ENCODE measurements at places on chromosomes 16 and 17.

GRCh38 chr16:63174801-63175200 lies 1138.6 kb upstream of the CDH8 start:
- DNase-seq = no peak
- H3K4me3 ChIP-seq = no peak overlapping the region
- H3K27ac ChIP-seq = no peak overlapping the region
- H3K4me1 ChIP-seq = no peaks in the 10 kb centered on the region
- no peaks in the 10 kb centered on the region for H3K36me3 ChIP-seq

DNA sequence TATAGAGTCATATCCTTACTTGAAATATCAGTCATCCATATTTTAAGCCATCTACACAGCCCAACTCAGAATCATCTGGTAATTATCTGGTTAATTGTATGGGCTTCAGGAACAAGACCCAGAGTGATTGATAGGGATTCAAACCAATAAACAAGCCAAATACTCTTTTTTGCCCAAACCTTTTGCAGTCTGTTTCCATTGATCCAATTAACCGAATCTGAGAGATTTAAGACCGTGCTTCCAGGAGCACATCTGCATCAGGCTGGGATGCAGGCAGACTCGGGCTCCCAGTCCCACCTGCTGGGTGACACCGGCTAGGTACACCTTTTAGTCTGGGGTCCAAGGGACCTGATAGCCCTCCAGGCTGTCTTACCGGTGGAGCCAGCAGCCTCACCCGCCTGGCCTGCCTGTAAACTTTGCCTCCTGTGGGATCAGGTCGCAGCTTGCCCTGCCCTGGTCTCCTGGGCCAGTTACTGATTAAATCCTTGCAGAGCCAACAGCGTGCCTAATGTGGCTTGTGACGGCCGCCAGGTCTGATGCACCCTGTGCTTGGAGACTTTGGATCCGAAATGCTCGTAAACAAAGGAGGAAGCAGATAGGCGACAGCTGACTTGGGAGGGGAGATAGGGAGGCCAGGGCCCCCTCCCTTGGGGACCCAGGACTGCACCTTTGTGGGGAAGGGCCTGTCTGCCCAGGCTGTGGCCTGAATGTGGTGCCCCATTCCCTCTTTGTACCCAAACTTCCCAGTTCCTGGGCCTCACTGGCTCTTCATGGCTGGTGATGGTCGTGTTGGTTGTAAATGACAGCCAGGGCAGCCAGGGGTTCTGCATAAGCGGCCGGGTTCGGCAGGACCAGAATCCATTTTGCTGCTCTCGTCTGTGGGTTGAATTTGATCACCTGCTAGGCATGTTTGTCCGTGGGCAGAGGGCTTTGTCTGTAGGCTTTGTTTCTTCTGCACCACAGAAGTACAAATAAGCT lies 3.8 kb downstream of the CMIP start:
- H3K27me3 ChIP-seq = no peaks in the 10 kb centered on the region
- H3K36me3 ChIP-seq = no peaks in the 10 kb centered on the region
- DNase-seq = no peak
- peaks cover 6% of the 10 kb centered on the region for H3K4me1 ChIP-seq

- no peak overlapping the region for H3K4me3 ChIP-seq
- no peak for DNase-seq
- H3K36me3 ChIP-seq = no peaks in the 10 kb centered on the region
- H3K4me1 ChIP-seq = peaks cover 5% of the 10 kb centered on the region
- H3K27me3 ChIP-seq = peaks cover 96% of the 10 kb centered on the region
- no peak overlapping the region for H3K27ac ChIP-seq
Observed at GRCh38 chr17:48577330-48577945, 712 bp downstream of the HOXB4 start.

- no peak overlapping the region for H3K27ac ChIP-seq
- no peak for DNase-seq
- no peaks in the 10 kb centered on the region for H3K27me3 ChIP-seq
- H3K36me3 ChIP-seq = no peaks in the 10 kb centered on the region
- no peaks in the 10 kb centered on the region for H3K4me1 ChIP-seq
- H3K4me3 ChIP-seq = no peak overlapping the region
Observed at GRCh38 chr17:53696286-53696685, 126.4 kb upstream of the KIF2B start.

- no peak overlapping the region for H3K4me3 ChIP-seq
- no peak overlapping the region for H3K27ac ChIP-seq
Observed at GRCh38 chr16:24270721-24271442, 14.7 kb downstream of the CACNG3 start.

DNA sequence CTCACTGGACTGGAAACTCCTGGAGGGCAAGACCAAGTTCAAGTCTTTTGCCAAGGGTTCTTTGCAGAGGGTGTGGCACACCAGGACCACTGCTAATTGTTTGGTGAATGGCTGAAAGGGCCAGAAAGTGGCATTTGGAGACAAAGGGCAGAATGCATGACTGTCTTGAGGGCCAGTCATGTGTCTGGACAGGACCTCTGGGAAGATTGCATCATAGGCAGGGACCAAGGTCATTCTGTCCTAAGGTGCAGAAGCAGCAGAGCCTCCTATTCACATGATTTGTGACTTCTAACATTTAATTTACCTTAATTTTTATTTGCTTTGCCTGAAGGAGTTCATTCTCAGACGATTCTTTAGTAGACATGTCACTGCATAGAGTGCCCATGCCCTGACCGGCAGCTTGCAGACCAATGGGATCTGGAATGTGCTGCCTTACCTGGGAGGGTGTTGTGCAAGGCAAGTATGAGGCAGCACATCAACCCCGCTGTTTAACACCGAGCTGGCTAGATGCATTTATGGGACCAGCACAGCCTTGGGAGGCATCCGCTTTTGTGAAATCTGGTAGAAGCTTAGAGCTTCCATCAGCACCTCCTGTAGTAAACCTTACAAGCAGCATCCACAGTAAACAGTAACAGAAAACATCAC lies 62.3 kb upstream of the MAF start:
- H3K36me3 ChIP-seq = no peaks in the 10 kb centered on the region
- no peak for DNase-seq

GRCh38 chr17:34374457-34374856 lies 11.4 kb upstream of the CCL1 start:
- H3K4me3 ChIP-seq = no peak overlapping the region
- H3K4me1 ChIP-seq = 0 out of 2 replicates have a peak, but pooled peaks cover 1% of the 10 kb centered on the region

DNA sequence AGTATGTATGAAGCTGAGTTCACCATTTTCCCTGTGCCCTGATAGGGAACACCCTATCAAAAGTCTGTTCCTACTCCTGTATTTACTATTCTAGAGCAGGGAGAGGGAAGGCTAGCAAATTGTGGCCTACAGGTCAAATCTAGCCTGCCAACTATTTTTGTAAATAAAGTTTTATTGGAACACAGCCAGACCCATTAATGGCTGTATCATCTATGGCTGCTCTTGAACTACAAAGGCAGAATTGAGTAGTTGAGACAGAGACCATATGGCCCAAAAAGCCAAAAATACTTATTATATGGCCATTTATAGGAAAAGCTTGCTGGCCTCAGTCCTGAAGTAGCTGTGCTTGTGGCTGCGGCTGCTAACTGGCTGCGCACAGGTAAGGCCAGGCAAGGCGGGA lies 4.3 kb upstream of the ALDOC start:
- peaks cover 4% of the 10 kb centered on the region for H3K4me1 ChIP-seq
- no peak overlapping the region for H3K27ac ChIP-seq
- H3K27me3 ChIP-seq = no peaks in the 10 kb centered on the region

DNA sequence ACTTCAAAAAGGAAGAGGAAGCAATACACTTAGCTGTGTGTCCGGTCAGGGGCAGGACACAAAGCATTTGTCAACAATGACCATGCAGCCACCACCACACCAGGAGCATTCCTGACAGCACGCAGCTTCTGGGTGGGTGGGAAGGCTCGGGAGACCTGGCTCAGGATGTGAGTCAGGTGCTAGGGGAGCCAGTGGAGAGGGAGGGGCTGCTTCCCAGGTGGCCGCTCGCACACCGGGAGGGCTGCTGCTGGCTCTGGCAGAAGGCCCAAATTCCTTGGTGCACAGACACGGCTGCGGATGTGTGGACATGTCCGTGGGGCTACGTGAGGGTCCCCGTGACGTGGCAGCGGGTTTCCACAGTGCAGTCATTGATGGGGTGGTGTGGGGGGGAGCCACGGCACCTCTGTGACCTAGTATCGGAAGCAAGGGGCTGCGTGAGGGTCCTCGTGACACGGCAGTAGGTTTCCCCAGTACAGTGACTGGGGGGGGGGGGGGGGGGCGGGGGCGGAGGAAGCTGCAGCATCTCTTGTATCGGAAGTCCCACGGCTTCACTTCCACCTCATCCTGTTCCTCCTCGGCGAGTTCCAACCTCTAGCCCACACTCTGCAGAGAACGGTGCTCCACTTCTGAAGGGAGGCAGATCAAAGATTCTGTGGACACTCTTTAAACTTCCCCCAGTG lies 112.8 kb downstream of the ZNF778 start:
- no peak overlapping the region for H3K27ac ChIP-seq
- no peak for DNase-seq
- no peaks in the 10 kb centered on the region for H3K36me3 ChIP-seq
- no peaks in the 10 kb centered on the region for H3K27me3 ChIP-seq
- H3K4me1 ChIP-seq = peaks cover 5% of the 10 kb centered on the region
- H3K4me3 ChIP-seq = no peak overlapping the region

DNA sequence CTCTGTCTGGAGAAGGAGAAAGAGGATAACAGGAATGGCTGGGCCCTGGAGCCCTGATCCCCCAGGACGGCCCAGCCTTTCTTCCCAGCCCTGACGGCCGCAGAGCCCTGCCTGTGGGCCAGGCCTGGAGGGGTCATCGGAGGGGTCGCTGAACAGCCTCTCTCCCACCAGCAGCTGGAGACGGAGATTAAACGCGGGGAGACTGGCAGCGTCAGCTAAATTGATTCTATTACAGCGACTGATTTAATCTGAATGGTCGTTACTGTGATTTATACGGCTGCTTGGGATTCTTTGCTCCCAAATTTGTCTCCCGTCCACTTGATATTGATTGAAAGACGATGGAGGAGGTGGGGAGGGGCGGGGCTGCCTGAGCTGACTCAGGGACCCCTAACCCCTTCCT lies 7.1 kb upstream of the CDH15 start:
- no peak overlapping the region for H3K4me3 ChIP-seq
- H3K27me3 ChIP-seq = no peaks in the 10 kb centered on the region
- H3K36me3 ChIP-seq = no peaks in the 10 kb centered on the region
- no peak overlapping the region for H3K27ac ChIP-seq
- DNase-seq = no peak
- H3K4me1 ChIP-seq = peaks cover 6% of the 10 kb centered on the region

DNA sequence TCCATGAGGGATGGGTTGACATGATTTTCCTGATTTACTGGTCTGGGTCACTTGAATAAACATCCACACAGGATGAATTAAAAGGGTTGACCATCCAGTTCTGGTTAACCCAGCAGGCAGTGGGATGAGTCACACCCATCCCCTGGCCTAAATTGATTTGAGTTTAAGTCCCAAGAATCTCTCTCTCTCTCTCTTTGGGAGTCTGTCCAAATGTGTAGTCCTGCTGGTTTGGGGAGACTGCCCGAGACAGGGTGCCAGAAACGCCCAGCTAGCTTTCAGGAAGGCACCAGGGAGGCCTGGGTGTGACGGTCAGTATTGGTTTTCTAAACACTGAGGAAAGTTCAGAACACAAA lies 38.8 kb downstream of the SCPEP1 start:
- no peaks in the 10 kb centered on the region for H3K36me3 ChIP-seq
- H3K4me3 ChIP-seq = no peak overlapping the region
- no peak overlapping the region for H3K27ac ChIP-seq
- peaks cover 10% of the 10 kb centered on the region for H3K4me1 ChIP-seq
- DNase-seq = no peak

DNA sequence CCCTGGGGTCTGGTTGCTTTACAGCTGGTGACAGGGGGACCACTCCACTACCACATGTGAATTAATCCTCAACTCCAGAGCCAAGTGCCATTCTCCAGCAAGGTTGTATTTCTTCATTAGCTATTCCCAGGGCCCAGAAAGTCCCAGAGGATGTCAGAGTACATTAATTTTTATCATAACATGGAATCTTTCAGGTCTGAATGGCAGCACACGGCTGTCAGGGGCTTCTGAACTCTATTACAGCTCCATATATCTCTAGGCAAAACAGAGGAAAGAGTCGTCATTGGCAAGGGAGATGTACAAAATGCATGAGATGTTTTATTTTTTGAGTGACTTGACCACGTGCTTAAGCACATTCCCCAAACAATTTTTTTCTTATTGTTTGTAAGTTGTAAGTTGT lies 303.4 kb downstream of the WWOX start:
- no peaks in the 10 kb centered on the region for H3K36me3 ChIP-seq
- DNase-seq = no peak
- H3K4me3 ChIP-seq = no peak overlapping the region
- no peaks in the 10 kb centered on the region for H3K27me3 ChIP-seq

DNA sequence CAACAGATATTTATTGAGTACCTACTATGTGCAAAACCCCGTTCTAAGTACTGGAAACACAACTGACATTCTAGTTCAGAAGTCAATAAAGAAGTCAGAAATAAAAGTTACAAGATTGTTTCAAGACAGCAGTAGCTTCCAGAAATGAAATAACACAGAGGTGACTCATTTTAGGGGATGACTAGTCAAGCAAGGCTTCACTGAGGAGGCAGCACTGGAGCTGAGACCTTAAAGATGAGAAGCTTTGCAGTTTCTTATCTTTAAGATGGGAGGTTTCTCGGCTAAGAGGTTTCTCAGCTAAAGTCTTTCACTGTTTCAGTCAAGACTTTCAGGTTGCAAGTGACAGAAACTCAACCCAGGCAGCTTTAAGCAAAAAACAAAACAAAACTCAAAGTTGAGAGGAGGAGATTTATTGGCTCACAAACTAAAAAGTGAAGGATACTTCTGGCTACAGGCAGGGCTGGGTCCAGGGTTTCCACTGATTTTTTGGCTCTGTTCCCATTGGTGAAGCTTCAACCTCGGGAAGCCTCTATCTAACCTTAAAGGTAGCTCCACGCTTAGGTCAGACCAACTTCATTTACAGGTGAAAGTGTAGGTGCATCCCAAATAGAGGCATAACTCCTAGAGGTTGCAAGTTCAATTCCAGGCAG lies 7.4 kb upstream of the MMP2 start:
- no peak overlapping the region for H3K27ac ChIP-seq
- peaks cover 2% of the 10 kb centered on the region for H3K4me1 ChIP-seq
- no peaks in the 10 kb centered on the region for H3K27me3 ChIP-seq
- DNase-seq = no peak
- H3K4me3 ChIP-seq = no peak overlapping the region

DNA sequence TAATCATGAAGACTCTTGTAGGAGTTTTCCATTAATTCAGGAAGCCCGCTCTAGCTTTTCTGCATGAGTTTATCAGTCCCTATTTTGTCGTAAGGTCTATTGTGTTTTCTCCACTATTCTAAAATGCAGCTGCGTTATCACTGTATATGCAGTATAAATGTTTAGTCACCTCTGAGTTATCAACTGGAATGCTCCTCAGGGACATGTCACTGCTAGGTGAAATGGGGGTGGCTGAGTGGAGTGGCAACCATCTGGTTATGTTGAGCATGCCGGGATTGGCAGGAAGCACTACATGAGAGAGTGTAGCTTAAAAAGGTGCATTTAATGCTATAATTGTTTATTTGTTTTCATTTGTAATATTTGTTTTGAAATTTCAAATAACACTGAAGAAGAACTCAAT lies 285.2 kb upstream of the ELAC2 start:
- H3K27ac ChIP-seq = no peak overlapping the region
- H3K36me3 ChIP-seq = no peaks in the 10 kb centered on the region
- no peaks in the 10 kb centered on the region for H3K27me3 ChIP-seq
- no peak for DNase-seq
- H3K4me1 ChIP-seq = no peaks in the 10 kb centered on the region

GRCh38 chr17:16906680-16907079 lies 65.2 kb downstream of the TNFRSF13B start:
- no peaks in the 10 kb centered on the region for H3K4me1 ChIP-seq
- no peaks in the 10 kb centered on the region for H3K27me3 ChIP-seq
- H3K36me3 ChIP-seq = no peaks in the 10 kb centered on the region
- no peak overlapping the region for H3K4me3 ChIP-seq

All from iPS DF 6.9 (cell line).